Vagina (tissue), 2 donors: ENCODE measurements at places on chromosomes 4 and X. TPM values are rescaled to one million over a fixed set of nuclear protein-coding genes. Genes with fewer than 3 reads are reported as not detected.

Gene CPZ
- 26.3 TPM for total RNA-seq

Gene EGFL6
- 0.98 TPM for total RNA-seq

Gene GSX2
- not detected for total RNA-seq

Gene WDR13
- 111 TPM for total RNA-seq

Gene ADH1B
- 891 TPM for total RNA-seq

Gene DNAAF6
- total RNA-seq = not detected

Gene LRRC66
- 1.2 TPM for total RNA-seq

Gene MAGEE2
- not detected for total RNA-seq

Gene CHIC2
- 40.0 TPM for total RNA-seq

DNA sequence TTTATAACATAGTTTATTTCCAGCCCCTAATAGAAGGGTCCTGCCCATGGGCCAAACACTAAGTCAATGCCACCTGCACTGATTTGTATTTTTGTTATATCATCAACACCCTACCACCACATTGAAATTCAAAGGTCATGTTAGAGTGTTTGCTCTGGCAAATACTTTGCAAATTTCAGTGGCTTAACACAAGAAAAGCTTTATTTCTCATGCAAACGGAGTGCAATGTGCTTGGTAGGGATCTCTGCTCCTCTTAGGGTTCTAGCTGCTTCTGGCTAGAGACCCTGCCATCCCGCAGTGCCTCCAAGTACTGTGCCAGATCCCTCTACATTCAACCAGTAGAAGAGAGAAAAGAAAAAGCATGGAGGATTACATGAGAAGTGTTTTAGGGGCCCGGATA lies 230.8 kb upstream of the TET2 start:
- DNase-seq = no peak

- no peak for DNase-seq
Observed at GRCh38 chr4:126799416-126799815, 833.3 kb upstream of the INTU start.

DNA sequence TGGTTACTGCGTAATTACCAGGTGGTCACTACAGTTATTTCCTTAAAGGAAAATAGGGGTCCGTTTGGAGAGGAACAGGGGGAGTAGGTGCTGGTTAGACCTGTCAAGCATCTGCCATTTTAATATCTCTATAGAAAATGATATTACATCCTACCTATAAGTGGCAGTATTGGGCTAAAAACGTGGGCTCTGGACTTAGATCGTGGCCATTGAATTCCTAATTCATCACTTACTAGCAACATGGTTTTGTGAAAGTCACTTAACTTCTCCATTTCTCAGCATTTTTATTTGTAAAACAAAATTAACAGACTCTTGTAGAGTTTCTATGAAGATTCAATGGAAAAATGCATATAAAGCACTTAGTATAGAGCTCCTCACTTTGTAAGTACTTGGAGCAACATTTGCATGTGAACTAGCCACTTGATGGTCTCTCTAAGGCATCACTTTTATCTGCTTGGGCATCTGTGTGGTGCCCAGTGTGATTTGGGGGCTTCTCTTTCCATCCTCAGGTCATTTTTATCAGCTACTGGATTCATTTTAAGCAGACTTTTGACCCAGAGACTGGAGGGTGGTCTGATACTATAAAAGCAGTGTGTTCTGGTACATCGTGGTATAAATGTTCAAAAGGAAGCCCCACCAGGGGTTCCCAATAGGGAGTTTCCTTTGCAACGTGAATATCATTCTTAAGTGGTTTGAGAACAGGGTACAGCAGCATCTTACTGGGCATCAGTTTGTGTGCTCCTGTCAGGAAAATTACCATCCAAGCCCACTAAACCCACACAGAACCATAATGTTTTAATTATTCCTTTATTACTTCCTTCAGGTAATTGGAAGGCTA lies 42.7 kb upstream of the RASSF6 start:
- no peak for DNase-seq

- DNase-seq = no peak
Observed at GRCh38 chr4:161519611-161520010, 644.2 kb downstream of the FSTL5 start.

GRCh38 chrX:19926095-19926494 lies 38.7 kb upstream of the SH3KBP1 start:
- DNase-seq = no peak

- DNase-seq = no peak
Observed at GRCh38 chrX:9370893-9371292, 94.0 kb upstream of the TBL1X start.

- DNase-seq = no peak
Observed at GRCh38 chr4:115515366-115515765, 401.9 kb upstream of the NDST4 start.

DNA sequence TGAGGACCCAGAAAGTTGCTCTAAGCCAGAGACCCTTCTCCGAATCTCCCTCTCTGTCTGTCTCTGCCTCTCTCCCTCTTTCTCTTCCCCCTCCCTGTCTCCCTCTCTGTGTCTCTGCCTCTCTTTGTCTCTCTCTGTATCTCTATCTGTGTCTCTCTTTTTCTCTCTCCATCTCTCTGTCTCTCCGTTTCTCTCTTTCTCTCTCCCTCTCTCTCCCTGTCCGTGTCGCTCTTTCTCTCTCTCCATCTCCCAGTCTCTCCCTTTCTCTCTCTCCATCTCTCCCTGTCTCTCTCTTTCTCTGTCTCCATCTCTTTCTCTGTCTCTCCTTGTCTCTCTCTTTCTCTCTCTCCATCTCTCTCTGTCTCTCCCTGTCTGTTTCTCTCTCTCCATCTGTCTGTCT lies 2.6 kb upstream of the SHOX start:
- DNase-seq = no peak

GRCh38 chr4:161444626-161445025 lies 719.2 kb downstream of the FSTL5 start:
- DNase-seq = no peak

DNA sequence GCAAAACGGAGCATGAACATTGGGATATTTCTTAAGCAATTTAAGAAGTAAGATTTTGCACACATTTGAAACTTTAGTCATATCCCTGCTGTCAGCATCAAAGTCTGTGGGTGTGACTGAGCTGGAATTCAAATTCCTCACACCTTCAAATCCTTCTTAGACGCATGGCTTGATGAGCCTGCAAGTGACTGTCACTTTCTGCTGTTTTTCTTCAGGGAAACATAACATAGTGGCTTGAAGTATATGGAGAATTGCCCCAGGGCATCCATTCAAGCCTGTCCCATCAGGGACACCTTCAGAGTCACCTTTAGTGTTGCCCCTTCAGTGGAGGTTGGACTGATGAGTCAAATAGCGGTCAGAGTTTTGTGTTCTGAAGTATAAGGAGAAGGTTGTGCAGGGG lies 17.4 kb downstream of the FHDC1 start:
- no peak for DNase-seq

GRCh38 chrX:54921427-54922021 lies 900 bp downstream of the TRO start:
- no peak for DNase-seq

DNA sequence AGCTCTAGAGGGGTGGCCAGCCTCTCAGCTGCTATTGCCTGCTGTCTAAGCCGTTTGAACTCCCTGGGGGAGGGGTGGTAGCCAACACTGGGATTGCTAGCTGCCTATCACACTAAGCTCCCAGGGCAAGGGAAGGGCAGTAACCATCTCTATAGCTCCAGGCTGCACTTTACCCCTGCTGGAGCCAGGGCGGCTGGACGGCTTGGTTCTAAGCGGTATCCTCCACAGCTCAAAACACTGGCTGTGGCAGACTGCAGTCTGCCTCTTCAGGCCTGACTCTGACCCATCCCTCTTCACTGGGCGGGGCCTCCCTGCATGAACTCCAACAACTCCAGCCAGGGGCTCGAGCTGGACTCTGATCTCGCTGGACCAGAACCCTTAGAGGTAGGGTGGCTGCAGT lies 55.3 kb upstream of the GNRHR start:
- DNase-seq = no peak

DNA sequence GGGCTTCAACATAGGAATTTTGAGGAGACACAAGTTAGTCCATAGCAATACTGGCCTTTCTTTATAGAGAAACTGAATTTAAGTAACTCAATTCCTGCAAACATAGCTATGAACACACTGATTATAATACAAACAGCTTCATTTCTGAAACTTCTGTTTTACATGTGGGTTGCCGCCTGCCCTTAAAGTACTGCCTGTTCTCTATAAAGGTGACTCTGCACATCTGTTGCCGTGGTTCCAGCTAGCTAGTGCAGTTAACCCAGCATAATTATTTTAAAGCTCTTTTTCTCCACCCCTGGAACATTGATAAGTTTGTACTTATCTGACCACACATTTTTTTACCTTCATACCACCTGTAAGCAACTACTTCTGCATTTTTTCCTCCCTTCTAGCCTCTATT lies 177.6 kb downstream of the NWD2 start:
- DNase-seq = no peak

GRCh38 chr4:145484225-145484846 lies 2.7 kb downstream of the SMAD1 start:
- DNase-seq = no peak

- DNase-seq = no peak
Observed at GRCh38 chr4:25058796-25059195, 28.1 kb upstream of the LGI2 start.

GRCh38 chr4:51901363-51901762 lies 58.4 kb downstream of the DCUN1D4 start:
- DNase-seq = no peak

DNA sequence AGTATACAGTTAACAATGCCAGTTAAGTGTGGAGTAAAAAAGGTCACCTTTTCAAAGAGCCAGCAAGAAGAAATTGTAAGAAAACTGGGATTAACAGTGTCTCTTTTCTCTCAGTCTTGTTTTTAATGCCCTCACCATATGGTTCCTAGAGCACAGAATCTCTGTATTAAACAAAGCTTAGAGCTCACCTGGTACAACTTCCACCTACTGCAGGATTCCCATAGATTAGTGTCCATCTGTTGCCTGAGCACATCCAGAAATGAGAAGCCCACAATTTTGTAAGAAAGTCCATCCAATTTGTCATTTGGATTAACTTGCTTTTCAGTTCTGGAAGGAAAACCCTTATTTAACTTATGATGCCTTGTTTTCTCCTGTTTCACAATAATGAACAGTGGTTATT lies 1037.1 kb downstream of the STPG2 start:
- DNase-seq = no peak

DNA sequence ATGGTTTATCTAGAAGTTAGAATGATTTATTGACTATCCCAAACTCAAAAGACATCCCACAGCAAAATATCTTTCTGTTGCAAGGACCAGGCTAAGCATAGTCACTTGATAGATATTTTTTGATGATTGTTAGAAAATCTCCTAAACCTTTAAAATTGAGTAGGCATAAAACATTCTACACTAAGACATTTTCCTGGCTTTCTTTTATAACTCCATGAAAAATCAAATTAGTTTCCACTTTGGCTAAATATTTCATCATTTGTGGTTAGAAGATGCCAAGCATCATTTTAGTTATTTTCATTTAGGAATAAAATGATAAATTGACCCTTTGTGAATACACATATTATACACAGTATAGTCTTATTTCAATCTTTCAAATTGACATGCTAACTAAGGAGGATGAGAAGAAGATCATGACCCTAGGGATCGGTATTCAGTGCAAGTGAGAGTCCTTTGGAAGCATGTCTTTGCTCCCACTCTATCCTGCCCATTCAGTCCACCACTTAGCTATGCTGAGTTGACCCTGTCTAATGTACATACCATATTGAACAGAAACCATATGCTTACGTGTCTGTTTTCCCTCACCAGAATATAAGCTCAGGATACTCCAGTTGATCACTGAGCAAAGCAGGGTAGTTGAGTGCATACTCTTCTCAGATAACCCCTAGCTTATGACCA lies 136.6 kb upstream of the OTUD4 start:
- no peak for DNase-seq

- DNase-seq = no peak
Observed at GRCh38 chr4:123405267-123405865, 8.8 kb downstream of the SPRY1 start.

DNA sequence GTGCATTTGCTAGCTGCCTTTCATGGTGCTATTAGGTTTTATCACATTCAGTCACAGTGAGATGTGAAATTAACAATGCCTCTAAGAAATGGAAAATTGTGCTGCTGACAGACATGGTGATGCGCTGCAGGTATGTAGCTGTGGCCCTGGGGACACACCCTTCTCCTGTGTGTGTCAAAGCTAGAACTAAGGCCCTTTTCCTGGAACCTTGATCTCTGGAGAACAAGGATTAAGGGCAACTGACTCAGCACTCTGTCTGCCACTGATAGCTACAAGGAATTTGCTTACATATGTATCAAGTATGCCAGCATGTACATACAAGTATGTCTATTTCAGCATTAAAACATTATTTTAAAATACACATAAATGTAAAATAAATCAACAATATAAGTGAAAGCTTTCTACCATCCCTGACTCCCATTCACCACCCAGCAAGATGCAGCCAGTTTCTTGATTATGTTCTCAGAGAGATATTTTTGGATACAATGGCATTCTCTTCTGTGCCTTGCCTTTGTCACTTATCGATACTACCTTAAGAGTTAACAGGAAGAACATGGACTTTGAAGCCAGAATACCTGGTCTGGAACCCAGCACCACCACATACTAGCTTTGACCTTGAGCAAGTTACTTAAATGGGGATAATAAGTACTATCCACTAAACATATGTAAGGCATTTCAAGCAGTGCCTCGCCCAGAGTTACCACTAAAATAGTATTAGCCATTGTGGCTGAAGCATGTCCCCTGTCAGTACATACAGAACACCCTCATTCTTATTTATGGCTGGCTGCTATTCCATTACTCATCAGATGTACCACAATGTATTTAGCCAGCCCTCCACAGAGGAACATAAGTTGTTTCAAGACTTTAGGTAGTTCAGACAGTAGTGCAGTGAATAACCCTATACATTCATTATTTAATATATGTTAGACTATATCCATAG lies 68.5 kb downstream of the NPNT start:
- no peak for DNase-seq

GRCh38 chr4:21742326-21742725 lies 206.2 kb downstream of the KCNIP4 start:
- no peak for DNase-seq

DNA sequence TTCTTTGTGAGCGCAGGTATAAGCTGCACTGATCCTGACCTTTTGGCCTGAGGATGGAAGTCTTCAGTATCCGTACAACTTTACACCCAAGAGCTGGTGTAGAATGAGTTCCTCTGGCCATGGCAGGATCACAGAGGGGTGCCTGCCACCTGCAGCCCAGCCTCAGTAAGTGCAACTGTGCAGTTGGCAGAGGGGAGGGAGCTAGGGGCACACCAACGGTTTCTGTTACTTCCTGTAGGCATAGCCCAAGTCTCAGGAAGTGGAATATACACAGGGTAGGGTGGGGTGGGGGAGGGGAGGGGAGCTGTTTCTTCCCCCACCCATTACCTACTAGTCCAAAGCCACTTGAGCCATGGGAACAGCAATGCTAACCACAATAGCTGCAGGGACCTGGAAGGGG lies 85.4 kb upstream of the GBA3 start:
- no peak for DNase-seq

DNA sequence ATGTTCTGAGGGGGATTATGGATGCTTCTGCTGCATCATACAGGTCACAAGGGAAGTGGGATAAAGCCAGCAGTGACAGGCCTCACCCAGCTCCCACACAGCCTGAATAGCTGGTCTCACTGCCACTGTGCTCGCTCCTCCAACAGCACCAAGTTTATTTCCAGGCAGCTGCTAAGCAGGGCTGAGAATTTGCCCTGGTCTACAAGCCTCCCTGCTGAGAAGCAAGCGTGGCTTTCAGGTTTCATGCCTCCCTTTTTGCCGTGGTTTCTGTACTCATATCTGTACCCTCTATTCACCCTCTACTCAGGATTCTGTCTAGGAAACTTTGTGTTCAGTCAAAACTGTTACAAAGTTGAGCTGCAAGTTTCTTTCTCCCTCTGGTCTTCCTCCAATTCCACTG lies 78.6 kb downstream of the MAGEC1 start:
- DNase-seq = no peak

GRCh38 chr4:62210486-62210885 lies 1010.4 kb downstream of the ADGRL3 start:
- DNase-seq = no peak
